ENCODE measurements at places on chromosomes 3 and 15. TPM values are rescaled to one million over a fixed set of nuclear protein-coding genes. Genes with fewer than 3 reads are reported as not detected.

Gene SPSB4
- polyA plus RNA-seq = 0.65 TPM

Gene MINAR1
- polyA plus RNA-seq = 0.10 TPM

Gene SLC51A
- polyA plus RNA-seq = 7.2 TPM

Gene PRICKLE2
- 4.1 TPM for polyA plus RNA-seq

Gene NOX5
- polyA plus RNA-seq = 0.08 TPM

Gene ROPN1B
- polyA plus RNA-seq = 0.61 TPM

Gene ZDHHC23
- 2.9 TPM for polyA plus RNA-seq

Gene MGA
- polyA plus RNA-seq = 4.6 TPM

DNA sequence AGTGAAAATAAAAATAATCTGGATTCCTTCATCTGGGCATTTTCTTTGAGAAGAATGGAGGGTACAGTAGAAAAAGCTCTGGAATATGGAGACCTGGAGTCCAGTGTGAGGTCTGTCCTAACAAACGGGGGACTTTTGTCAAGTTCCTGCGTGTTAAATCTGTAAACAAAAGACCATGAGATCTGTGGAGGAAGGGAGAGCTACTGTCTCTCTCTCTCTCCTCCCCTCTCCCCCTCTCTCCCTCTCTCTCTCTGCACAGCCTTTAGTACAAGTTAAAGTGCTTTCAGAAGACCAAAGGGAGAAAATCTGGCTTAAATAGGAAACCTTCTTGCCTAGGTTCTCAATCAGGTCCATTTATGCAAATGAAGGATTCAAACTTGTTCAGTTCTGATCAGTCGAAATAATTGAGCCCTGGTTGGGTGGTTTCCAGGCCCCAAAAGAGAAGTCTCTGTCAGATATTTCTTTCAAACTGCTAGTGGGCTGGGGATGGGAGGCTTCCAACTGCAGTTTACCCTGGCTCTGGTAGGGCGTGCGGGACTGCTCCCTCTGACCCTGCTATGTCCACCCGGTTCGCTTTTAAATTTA, 103.7 kb downstream of the SV2B start:
- DNase-seq = no peak

DNA sequence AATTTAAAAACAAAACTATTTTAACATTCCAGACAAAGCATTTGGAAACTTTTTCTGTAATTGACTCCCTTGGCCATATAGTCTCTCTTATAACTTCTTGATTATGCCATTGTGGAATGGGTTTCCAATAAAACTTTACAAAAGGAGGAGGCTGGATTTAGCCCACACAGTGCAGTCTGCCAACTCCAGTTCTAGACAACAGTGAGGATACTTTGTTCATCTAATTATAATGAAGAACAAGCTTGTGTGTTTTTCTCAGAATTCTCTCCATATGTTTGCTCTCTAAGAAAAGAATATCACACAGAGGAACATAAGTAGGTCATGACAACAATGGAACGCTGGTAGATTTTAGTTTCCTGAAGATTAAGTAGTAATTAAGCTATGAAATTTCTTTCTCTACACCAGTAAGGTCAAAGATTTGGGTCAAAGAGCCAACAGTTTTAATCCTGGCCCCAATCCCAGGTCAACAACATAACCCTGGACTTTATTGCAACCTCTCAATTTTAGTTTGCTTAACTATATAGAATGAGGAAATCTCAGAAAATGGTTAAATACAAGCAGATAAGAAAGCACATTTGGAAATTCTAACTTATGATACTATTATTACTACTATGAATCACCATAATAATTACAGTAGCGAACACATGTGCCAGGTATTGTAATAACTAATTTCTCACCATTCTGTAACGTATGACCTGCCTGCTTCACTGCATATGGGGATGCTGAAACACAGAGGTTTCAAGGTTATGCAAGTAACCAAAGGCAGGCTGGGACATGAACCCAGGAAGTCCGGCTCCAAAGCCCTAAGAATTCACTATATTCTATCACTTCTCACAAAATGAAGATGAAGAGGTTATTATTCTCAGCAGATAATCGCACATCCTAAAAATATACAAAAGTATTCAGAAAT, 65.7 kb downstream of the TJP1 start:
- DNase-seq = peak; percentile 15

GRCh38 chr15:35737441-35737840, 191.5 kb upstream of the DPH6 start:
- no peak for DNase-seq

- no peak for DNase-seq
Measured at GRCh38 chr15:68610825-68611224, 32.0 kb downstream of the CORO2B start.

DNA sequence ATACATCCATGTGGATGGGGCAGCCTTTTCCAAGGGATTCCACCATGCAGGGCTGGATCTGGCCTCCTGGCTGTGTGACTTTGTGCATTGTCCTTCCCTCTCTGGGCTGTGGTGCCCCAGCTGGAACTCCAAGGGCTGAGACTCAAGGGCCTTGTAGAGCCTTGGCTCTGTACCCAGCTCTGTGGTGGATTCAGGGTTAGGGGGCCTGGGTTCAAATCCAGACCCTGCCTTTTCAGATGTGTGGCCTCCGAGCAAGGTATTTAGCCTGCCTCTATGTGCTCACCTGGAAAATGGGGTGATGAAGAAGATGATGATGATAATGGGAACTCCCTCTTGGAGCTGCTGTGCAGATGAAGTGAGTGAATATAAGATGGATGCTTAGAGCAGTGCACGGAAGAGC, 161.9 kb downstream of the WNT7A start:
- DNase-seq = no peak

DNA sequence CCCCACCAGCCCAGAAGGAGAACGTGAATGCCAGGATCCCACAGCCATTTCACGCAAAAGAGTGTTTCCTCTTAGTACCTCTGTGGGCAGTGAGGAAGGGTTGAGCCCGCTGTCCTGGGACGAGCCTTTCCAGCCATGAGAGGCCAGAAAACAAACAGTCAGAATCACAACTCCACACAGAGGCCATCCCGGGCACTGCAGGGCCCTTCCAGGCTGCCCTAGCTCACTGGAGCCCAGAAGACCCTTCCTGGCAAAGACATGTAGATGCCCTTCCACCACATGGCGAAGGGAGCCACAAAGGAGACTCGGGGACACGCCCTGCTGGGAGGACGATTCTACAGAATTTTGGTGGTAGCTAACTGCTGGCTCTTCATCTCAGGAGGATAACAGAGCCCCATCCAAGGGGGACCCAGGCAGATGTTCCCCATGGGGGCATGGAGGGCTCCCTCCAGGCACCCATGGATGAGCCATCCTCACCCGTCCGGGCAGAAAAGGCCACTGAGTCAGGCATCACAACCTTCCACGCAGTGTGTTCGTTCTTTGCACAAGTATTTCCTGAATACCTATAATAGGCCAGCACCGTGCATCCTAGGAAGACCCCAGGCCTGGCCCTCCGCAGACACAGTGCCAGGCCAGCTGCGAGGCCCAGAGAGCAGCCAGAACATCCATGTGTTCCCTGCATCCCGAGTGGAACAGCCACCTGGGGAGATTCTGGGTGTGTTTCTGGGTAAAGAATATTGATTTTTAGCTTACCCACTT, 47.2 kb downstream of the SLC12A8 start:
- peak; percentile 47 for DNase-seq

- no peak for DNase-seq
Measured at GRCh38 chr3:111324151-111324550, 217.8 kb upstream of the CD96 start.

DNA sequence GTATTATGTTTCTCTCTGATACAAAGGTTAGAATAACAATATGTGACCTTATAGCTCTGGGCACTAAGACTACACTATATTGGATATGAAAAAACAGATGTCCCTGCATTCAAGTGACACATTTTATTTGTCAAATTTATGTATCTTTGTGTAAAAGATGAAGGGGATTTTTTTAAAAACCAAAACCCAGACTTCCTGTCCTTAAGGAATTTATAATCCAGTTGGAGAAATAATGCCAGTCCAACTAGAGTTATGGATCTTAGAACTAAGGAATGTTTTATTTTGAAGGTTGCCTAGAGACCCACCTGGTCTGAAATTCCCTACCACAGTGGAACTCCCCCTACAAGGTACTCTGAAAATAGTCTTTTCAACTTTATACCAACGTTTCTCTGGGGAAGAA, 33.3 kb upstream of the PIK3CB start:
- DNase-seq = no peak

DNA sequence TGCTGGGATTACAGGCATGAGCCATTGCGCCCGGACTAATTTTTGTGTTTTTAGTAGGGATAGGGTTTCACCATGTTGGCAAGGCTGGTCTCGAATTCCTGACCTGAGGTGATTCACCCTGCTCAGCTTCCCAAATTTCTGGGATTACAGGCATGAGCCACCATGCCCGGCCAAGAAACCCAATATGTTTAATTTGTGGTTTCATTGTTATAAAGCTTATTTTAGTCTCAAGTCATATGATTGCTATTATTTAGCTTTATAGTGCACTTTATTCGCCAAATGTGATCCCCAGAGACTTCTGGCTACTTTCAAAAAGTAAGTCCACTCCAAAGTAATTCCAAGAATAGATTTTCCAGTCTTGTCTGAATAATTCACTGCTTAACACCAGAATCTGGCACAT, 19.3 kb upstream of the SLC4A7 start:
- no peak for DNase-seq

DNA sequence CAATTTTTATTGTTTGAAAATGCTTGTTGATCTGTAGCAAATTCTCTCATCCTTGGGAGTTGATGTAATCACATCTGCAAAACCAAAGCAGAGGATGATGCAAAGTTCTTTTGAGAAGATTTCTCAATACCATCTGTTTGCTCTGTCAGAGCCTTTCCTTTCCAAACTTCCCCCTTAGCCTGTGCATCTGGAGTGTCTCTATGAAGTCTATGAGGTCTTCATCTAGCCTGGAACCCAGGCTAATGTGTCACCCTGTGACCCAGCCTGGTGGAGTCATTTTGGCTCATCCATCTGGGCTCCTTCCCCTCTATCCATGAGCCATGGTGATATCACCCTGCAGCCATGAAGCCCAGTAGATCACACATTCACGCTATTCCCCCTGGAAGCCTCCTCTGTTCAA, 123.2 kb upstream of the SLC7A14 start:
- no peak for DNase-seq

DNA sequence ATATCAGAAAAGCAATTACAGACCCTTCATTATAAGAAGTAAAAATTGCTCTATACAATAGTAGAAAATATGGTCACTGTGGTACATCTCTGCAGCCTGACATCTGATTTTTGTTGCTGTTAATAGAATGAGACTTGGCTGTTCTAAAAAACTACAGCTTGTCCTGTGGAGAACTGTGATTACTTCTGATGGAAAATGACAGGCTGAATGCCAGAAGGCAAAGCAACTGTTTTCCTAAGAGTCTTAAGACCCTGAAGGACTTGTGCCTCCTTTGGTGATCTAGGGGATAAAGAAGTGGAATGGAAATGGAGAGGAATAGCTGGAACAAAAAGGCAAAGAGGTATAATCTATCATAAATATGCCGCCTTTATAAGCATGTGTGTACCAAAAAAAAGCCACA, 314.8 kb downstream of the BCHE start:
- no peak for DNase-seq

GRCh38 chr3:104279617-104280016, 1087.1 kb upstream of the ALCAM start:
- no peak for DNase-seq

DNA sequence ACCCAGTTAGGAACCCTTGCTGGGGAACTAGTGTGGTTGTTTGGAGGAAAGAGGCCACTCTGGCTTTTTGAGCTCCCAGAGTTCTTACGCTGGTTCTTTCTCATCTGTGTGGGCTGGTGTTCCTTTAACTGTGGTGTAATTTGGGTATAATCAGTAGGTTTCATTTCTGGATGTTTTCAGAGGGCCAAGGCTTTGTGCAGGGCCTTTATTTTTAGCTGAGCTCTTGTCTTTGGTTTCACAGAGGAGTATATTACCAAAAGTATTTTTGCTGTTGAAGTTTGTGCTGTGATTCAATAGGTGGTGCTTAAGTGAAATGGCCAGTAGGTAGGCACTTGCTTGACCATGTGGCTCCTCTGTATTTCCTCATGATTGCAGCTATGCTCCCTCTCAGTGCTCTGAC, 357.9 kb downstream of the KCNH8 start:
- DNase-seq = no peak

DNA sequence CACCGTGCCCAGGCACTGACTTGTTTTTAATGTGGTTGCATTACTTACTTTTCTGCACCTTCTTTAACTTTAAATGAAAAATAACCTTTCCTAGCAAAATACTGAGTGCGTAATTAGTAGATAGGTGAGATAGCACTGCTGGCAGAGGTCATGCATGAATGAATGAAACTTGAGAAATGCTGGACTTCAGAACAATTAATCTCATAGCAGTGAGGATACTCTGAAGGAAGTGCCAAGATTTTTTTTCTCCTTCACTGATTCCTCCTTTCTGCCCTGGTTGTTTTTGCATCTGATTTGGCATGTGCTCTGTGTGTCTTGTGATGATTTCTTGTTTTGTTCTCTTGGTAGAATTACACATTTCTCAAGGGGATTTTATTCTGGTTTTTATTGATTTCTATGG, 378.9 kb downstream of the PTPRG start:
- DNase-seq = no peak

DNA sequence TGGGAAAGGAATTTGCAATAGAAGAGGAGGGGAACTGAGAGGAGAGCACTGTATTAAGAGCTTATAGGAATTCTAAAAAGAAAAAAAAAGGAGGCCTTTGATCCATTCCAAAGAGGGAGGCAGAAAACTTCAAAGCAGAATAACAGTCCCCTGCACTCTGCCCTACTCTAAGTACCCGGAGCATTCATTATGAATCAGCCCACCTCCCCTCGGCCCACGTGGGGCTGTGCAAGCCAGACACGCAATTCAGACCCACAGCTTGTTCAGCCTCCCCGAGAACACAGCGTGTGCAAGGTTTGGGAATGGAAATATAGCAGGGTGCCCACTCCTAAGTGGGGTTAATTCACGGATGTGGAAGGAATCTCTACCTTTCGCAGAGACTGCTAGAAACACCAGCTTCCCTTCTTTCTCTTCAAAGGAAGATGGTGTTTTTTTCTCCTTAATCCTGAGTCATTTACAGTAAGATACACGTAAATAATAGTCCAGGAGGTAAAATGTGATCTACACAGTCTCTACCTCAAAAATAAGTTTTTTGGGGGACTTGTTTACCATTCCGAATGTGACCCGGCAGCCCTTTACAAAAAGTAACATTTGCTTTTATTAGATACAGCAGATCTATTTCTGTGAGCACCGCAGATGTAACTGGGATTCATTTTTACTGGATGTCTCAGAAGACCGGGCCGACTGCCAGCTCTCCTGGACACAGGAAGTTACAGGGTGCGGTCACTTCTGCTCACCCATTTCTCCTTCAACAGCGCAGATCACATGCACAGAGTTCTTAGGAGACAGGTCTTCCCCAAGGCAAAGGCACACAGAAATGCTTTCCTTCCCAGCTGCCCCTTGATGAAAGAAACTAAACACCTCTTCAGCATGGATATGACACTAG, 768.5 kb upstream of the CFAP20DC start:
- peak; percentile 25 for DNase-seq

DNA sequence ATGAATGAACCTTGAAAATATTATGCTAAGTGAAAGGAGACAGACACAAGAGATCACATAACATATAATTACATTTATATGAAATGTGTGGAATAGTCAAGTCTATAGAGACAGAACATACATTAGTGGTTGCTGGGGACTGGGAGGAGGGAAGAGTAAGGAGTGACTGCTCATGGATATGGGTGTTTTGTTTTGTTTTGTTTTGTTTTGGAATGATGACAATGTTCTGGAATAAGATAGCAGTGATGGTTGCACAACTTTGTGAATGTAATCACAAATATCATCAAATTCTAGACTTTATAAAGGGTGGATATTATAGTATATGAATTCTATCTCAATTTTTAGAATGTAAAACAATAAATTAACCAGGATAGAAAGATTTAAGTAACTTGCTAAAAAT, 57.4 kb upstream of the PHLDB2 start:
- no peak for DNase-seq

- no peak for DNase-seq
Measured at GRCh38 chr15:63073497-63074172, 31.1 kb downstream of the TPM1 start.
